CD8-positive, alpha-beta memory T cell (primary cell): ENCODE measurements at places on chromosomes 11 and 22.

DNA sequence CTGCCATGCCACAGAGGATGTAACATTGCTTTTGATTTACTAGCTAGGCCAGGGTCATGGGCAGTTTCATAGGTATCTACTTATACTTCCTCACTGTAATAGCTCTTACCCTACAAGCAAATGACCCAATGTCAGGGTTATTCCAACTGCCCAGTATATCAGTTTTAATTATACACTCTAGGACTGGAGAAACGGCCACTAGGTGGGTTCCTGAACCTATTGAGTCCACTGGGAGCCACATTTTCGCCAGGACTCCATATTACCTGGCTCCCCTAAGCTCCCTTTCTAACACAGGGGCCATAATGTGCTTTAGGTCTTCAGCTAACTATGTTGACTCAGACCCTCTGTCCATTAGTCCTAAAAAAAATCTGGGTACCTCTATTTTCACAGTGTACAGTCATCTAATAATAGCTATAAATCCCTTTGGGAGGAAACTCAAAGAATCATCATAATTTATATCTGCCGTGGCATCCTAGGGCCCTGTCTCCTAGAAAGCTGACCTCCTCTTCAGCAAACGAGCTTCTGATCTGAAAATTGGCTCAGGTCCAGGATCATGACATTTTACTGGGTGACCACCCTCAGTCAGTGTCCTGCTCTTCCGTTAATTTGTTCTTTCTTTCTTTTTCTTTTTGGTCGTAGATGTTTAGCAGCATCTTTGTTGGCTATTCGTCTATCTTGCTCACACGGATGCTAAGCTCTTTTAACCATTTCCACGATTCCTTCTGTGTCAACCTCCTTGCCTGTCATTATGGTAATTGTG is 244.3 kb downstream of the FAM76B start:
- no peak for DNase-seq

GRCh38 chr22:43182726-43183125 is 4.2 kb downstream of the TTLL12 start:
- no peak for DNase-seq

DNA sequence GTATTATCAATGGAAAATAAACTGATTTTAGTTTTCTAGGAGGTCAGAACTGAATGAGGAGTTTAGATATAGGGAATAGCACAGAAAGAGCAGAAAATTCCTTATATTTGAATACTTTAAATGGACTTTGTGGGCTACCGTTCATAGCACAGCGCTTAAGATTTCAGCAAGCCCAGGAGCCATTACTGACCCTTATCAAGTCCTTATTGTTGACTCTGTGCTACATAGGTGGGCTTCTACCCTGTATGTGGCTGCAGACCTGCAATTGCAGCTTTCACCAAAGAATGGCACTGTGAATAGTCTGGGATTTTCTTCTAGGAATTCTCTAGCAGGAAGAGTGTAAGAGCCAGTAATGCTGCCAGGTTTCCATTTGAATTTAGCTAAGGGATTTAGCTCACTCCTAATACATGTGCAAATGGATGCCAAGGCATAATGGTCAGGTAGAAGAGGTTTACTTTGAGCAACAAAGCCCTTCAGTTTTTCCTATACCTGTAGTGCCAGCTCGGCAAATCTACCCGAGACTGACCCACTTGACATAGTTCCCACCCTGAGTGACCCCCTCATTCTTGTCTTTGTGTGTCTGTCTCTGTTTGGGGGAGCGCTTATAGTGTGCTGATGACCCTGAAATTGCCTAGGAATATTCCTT is 42.5 kb upstream of the DLAT start:
- DNase-seq, result no peak

DNA sequence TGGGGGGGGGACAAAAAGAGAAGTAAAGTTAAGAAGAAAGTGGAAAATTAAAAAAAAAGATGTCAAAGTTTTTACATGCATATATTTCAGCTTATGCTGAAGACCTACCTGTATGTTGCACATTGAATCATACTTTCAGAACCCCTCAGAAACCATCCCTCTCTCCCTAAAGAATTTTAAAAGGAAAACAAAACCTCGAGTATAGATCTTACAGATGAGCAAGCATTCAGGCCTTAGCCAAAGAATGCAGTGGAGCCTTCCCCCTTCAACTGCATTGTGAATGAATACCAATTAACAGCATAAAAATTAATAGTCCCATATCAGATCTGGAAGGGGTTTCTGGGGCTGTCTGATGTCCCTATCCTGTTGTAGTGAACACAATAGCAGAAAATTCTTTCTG is 16.3 kb downstream of the KDELR3 start:
- DNase-seq, result no peak

GRCh38 chr11:19577976-19578619 is 134.5 kb upstream of the NAV2 start:
- no peak for DNase-seq

GRCh38 chr11:134535029-134536025 is 123.3 kb upstream of the B3GAT1 start:
- no peak for DNase-seq
